ENCODE measurements at places on chromosomes 1 and 21.

GRCh38 chr1:74674278-74675048 lies 871 bp upstream of the ERICH3 start:
- no peak for DNase-seq

- no peak for DNase-seq
Measured at GRCh38 chr1:68269637-68270430, 37.5 kb upstream of the WLS start.

- DNase-seq, result no peak
Measured at GRCh38 chr21:44929242-44929798, 8.6 kb upstream of the ITGB2 start.

DNA sequence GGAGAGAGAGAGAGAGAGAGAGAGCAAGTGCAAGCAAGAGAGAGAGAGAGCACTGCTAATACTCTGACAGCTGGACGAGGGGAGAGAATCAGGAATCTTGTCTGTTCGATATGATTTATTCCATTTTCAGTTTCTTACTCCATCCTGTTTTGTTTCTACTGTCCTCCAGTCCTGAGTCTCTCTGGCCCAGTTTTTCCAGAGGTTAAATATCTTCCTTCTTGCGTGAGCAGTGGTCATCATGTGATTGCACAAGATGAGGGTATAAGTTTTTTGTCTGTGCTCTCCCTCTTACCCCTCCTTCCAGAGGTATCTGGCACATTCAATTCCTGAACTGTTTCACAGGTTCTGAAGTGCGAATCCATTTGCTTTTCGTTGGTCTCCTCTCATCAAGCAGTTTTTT lies 16.8 kb downstream of the UBE2U start:
- DNase-seq, result no peak

GRCh38 chr1:205972491-205973168 lies 29.4 kb upstream of the SLC26A9 start:
- no peak for DNase-seq

DNA sequence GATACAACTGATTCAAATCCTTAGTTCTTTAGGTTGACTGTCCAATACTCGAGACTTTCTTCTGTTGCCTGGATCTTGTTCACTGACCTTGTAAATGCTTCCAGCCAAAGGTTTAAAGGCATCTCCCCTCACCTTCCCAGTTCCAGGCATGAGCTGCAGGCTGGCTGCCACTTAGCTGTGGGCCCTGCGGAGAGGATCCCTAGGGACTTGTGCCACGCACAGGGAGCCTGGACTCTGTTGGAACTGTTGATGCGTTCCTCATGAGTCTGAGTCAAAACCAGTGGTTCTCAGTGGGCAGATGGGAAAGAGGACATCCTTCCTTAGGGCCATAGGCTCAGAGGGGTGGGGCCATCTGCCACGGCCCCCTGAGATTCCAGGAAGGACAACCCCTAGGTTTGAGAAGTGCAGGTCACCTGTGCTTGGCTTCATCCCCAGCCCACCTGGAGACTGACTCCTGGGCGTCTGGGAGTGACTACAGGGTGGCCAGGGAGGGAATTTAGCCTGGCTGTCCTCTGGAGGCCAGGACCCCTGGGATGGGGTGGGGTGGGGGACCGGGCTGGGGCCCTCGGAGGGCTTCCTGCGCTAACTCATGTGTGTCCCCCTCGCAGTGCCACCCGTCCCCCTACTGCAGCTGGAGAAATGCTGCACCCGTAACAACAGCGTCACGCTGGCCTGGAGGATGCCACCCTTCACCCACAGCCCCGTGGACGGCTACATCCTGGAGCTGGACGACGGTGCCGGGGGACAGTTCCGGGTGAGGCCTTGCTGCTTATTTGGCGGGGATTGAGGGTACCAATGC lies 37.6 kb upstream of the GNPAT start:
- no peak for DNase-seq

- DNase-seq, result no peak
Measured at GRCh38 chr1:66562561-66562960, 28.6 kb downstream of the SGIP1 start.

DNA sequence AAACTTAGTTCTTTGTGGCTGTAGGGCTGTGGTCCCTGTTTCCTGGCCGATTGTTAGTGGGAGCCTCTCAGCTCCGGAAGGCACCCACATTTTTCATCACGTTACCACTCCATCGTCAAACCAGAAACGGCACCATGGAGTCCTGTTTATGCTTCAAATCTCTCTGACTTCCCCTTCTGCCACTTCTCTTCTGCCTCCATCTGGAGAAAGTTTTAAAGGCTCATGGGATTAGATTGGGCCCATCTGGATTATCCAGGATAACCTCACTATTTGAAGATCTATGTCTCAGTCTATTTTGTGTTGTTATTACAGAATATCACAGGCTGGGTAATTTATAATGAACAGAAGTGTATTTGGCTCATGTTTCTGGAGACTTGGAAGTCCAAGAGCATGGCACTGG lies 19.3 kb upstream of the IL22RA1 start:
- DNase-seq, result no peak

DNA sequence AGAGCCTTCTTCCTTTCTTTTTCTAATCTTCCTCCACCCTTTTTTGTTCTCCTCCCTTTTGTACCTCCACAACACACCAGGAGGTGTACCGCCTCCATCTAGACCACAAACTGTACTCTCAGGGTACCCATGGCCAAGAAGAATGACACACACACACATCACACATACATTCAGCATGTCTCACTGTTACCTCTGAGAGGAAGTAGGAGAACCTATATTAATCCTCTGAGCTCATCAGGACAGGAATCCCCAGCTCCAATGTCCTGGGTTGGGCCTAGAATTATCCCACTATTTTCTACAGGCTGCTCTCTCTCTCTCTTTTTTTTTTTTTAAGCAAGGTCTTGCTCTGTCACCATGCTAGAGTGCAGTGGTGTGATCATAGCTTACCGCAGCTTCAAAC lies 36.7 kb downstream of the ATP2B4 start:
- DNase-seq, result no peak

DNA sequence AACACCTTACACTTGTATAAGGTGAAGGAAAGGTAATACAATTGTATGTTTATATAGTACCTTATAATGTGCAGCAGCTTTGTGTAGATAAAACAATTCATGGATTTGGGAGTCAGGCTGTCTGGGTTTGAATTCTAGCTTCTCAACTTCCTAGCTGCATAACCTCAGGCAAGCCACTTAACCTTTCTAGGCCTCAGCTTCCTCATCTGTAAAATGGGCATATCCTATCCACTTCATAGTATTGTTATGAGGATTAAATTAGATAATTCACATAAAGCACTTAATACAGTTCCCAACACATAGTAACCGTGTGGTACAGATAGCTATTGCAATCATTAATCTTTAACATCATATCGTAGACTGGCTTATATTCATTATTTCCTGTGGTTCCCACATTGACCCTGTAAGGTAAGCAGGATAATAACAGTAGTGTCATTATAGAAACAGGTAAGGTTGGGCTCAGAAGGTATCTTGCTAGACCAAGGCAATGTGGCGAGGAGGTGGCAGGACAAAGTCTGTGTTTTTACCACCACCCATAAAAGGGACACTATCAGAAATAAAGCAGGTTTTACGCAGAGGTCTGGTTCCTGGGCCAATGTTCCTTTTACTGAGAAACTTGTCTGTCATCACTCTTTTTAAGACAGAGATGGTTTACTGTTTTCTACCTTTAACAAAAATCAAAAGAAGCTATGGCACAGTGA lies 334.1 kb downstream of the RRAGC start:
- no peak for DNase-seq

GRCh38 chr1:230787471-230787870 lies 40.3 kb downstream of the CAPN9 start:
- no peak for DNase-seq

DNA sequence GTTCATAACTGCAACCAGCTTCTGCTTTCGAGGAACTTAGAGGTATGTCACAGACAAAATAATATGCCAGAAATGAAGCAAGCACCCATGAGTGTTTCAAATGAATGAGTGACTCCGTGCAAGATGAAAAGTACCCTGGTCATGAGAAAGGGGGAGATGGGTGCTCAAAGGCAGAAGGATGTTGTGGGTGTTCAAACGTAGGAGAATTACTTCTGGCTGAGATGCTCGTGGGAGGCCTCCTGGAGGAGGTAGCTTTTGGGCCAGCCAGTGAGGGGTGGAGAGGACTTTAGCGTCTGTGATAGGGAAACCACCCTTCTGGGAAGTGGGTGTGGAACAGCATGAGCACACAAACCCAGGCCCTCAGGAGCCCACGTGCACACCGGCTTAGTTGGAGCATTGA lies 113.8 kb downstream of the SYF2 start:
- DNase-seq, result no peak

GRCh38 chr21:42906233-42906632 lies 13.1 kb downstream of the NDUFV3 start:
- DNase-seq, result no peak

DNA sequence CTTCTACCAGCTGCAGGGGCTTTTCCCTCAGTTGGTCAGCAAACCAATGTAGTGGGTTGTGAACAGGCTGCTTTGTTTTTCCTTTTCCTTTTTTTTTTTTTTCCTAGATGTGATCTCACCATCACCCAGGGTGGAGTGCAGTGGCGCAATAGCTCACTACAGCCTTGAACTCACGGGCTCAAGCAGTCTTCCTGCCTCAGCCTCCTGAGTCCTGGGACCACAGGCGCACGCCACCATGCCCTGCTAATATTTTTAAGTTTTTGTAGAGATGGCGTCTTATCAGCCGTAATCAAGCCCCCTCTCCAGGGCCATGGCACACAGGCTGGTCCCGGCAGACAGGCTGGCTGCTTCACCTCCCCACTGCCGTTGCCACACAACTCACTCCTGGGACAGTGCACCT lies 3.4 kb upstream of the TRIM11 start:
- DNase-seq, result peak; percentile 51

DNA sequence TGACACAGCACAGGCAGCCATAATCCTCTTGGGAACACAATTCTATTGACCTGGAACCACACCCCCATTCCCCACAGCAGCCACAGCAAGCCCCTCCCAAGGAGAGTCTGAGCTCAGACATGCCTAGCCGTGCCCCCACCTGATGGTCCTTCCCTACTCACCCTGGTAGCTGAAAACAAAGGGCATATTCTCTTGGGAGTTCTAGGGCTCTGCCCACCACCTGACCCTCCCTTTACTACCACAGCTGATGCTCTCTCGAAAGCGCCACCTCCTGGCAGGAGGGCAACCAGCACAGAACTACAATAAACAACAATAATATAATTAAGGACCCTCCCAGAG lies 184.8 kb upstream of the COA6 start:
- DNase-seq, result no peak

- DNase-seq, result no peak
Measured at GRCh38 chr1:167013108-167013929, 24.2 kb downstream of the MAEL start.

GRCh38 chr1:246210756-246211155 lies 296.3 kb downstream of the SMYD3 start:
- DNase-seq, result no peak

GRCh38 chr1:214316593-214316992 lies 35.6 kb downstream of the SMYD2 start:
- DNase-seq, result no peak

DNA sequence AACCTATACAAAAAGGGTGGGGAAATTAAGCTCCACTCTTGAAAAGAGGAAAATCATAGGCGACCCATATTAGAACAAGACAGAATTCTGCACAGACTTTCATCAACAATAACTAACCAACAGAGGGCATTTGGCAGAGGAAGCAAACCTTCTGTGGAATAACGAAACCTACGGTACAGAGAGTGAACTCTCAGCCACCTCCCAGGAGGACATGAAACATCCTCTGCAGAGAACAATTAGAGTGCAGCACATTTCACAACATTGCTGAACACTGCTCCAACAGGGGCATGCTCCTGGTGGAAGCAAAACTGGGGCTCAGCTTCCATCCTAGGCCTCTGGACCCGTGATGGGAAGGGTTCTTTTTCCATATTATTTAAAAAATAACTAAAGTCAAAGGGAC lies 110.9 kb downstream of the KCNJ15 start:
- DNase-seq, result no peak

GRCh38 chr1:160089883-160090282 lies 8.5 kb downstream of the IGSF8 start:
- no peak for DNase-seq

DNA sequence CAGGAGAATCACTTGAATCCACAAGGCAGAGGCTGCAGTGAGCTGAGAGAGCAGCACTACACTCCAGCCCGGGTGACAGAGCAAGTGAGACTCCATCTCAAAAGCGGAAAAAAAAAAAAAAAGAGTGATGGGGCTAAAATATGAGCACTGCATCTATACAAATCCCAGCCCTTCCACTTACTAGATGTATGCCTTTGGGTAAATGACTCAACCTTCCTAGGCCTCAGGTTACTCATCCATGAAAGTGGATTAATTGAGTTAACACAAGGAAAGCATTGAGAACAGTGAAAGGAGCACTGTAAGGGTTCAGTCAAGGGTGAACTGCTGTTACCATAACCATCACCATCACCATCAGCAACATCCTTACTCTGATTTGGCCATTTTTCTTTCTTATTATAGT lies 226.4 kb upstream of the C8B start:
- DNase-seq, result no peak

DNA sequence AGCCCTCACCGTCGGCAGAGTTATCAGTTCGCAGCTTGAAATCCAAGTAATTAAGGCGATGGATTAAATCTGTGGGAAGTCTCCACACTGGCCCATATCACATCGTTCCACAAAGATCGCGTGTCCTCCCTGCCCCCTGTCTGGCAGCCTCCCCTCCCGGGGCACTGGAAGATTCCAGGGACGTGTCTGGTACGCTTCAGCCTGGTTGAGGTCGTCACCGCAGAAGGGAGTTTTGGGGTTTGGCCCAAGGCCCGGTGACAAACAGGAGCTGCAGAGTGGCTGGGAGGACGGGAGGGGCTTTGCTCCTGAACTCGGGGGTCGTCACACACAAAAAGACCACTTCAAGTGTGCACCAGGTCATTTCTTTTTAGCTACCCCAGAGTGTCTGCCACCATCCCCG lies 51.1 kb downstream of the PRDM16 start:
- no peak for DNase-seq

DNA sequence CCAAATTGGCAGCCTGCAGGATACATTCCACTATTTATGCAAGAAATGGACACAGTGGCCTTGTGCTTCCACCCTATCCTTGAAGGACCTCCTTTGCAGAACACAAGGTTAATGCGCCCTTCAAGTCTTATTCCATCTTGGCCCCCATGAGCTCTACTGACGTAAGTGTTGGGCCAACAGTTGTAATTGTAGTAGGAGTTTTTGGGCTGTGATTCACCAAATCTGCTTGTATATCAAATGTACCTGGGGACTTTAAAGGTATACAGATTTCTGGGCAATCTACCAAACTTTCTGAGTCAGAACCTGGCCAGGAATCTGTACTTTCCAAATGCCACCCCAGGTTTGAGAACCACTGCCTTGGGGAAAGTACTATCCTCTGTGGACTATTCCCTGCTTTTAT lies 100.9 kb upstream of the MARK1 start:
- no peak for DNase-seq

- no peak for DNase-seq
Measured at GRCh38 chr1:60503266-60503925, 429.8 kb upstream of the C1orf87 start.

- DNase-seq, result no peak
Measured at GRCh38 chr21:42319851-42320572, 4.8 kb upstream of the TFF3 start.

DNA sequence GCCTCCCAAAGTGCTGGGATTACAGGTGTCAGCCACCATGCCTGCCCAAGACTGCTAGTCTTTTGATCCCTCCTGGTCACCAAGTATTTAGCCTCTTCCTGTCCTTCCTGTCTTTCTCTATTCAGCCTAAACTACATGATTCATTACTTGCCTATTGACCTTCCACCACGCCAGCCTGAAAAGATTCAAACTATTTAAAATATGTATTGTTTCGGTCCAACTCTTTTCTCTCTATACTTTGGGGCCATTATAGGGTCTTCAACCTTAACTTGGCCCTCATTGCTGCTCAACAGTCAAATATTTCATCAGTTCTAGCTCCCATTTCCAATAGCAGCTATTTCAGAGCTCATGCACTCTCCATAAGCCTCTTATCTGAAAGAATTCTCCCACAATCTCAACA lies 153.0 kb downstream of the TNFSF18 start:
- no peak for DNase-seq
